ENCODE measurements at places on chromosomes 16 and 17.
A peak's percentile ranks its signal among the peaks of the same experiment; 100 is the strongest.

DNA sequence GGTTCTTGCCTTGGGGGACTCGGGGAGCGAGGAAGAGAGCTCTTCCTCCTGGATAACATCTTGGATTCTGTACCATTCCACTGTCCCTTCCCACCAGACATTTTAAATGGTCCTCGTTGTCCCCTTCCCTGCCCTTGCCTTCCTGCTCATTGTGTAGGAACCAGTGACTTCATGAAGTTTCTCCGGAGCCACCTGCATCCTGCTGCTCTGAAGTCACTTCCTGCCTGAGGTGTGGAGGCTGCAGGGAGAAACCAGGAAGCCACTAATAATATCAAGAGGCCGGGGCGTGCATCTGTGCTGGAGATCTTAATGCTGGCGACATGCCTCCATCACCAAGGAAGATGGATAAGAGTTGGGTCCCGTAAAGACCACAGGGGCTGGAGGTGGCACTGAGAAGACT, 6.2 kb upstream of the SLC16A13 start:
- no peak for DNase-seq

- no peak for DNase-seq
These were observed 126.4 kb downstream of the KCNJ2 start for GRCh38 chr17:70295731-70296130.

- peak; percentile 68 for DNase-seq
These were observed 8.0 kb downstream of the SPPL2C start for GRCh38 chr17:45852535-45853297.

DNA sequence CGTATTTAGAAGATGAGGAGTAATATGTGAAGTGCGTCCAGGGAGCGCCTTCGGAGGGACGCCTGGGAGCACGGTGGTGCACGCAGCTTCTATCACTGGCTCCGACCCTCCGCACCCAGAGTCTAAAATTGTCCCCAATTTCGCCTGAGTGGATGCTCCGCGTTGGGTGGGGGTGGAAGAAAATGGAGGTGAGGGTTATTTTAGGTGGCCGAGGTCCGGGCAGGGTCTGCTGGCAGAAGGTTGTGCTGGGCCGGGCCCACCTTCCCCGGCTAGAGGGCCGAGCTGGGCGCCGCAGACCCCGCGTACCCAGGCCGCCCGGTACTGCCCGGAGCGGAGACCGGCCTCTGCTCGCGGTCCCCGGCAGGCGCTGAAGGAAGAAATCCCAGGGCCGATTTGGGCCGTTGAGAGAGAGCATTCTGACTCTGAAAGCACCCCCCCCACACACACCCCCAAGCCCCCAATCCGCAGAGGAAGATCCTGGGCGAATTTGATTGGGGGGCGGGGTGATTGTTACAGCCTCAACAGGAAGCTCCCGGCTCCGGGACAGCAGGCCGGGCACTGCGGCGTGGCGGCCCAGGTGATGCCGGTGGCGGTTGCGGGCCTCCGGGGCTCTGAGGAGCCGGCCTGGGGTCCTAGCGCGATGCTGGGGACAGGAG, 3.0 kb downstream of the BAHCC1 start:
- DNase-seq = peak; percentile 75

DNA sequence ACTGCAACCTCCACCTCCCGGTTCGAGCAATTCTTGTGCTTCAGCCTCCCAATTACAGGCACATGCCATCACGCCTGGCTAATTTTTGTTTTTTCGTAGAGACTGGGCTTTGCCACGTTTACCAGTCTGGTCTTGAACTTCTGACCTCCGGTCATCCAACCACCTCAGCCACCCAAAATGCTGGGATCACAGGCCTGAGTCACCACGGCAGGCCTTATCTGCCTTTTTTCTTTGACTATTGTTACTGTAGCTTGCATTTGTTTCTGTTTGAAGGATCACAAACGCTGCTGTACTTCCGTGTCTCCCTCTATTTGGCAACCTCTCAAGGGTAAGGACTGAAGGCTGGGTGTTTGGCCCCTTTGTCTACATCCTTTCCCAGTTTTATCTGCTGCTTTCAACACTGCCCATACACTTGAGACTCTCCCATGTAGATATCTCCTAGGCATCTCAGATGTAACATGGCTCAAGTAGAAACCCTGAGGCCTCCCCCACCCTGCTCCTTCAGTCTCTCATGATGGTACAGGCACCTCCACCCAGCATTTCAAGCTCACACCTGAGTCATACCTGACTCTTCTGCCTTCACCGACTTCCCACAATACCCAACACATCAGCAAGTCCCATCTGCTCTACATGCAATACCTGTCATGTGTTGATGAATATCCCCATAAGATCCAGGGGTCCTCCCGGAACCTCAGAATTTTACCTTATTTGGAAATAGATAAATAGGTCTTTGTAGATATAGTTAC, 219.0 kb downstream of the CPPED1 start:
- peak; percentile 9 for DNase-seq

DNA sequence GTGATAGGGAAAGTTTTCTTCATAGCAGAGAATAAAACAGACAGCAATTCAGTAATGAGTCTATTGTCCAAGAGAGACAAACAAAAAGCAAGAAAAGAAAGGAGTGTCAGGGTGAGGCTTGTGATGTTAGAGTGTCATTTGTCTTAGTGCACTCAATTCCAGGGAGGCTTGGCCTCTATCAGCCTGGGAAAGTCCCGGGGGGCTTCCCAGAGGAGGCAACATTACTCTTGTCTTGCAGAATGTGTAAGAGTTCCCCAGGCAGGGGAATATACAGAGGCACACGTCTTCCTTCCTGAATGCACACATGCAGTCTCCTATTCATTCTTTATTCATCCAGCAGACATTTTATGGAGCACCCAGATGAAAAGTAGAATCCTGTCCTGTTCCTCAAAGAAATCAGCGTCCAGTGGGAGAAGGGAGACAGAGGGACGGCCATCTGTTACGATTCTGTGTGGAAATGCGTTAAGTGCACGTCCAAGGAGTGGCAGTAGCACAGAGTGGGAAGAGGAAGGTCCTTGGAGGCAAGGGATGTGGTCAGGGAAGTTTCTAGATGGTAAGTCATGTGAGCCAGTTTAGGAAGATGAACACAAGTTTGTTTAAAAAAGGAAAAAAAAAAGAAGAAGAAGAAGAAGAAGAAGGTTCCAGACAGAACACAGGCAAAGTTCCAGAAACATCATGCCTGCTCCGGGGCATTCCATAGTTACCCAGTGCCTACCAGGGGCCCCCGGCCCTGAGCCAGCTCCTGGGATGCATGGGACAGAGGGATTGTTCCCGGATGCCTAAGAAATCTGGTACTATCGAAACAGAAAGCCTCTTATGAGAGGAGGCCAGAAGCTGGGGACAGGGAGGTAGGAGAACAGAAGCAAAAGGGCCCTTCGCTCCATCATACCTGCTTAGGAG, 21.1 kb downstream of the CACNG4 start:
- DNase-seq = no peak

DNA sequence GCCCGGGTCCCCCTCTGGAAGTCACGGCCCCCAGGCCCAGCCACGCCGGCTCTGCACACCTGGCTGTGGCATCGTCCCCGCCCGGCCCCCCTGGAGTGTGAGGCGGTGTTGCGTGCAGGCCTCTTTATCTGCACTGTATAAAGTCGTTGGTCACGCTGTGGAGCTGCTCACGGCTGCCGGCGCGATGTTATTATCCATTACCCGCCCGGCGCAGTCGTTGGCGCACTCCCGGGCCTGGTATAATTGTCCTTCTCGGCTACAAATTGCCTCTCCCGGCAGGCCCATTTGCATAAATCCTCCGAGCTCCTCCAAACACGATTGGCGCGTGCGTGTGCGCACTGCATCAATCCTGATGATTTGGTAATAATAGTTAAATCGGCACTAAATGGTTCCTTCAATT, 57.8 kb downstream of the BAHCC1 start:
- no peak for DNase-seq

DNA sequence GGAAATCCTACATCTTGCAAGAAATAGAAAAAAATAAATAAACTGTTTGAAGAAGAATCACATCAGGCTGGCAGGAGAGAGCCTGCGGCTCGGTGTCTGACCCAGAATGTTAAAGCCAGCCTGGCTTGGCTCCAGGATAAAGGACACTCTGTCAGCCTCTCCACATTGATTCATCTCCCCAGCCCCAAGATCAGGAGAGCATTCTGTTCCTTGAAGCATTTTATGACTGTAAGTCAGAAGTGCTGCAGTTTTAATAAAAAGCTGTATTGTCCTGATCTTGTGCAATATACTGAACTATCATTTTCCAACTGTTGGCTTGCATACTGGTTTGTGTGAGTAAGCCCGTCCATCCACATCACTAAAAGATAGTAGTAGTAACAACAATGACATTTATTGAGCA, 426.6 kb downstream of the HAPSTR1 start:
- peak; percentile 0 for DNase-seq

- no peak for DNase-seq
These were observed 45.4 kb downstream of the BAHCC1 start for GRCh38 chr17:81440511-81441244.

DNA sequence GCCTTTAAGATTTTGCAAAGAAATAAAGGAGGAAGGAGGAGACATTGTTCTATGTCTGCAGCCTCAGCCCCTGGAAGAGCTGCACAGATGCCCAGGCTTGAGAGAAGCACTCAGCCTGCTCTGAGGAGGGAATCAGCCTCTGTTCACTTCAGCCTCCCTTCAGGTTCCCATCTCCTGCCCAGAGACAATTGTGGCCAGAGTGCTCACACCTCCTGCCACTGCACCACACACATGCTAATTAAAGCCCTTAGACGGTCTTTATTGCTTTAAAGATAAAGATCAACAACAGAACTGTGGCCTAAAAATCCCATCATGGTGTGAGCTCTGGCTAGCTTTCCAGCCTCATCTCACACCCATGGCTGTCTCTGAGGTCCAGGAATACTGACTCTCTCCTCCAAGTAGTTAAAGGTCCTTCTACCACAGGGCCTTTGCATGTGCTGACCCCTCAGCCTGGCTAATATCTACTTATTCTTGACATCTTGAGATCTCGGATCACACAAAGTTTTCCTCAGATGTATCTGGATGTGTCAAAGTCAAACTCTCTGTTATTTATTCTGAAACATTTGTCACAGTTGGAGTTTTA, 33.8 kb downstream of the CHD9NB start:
- no peak for DNase-seq
